ENCODE measurements at places on chromosomes 6 and 20.

- DNase-seq: no peak
Measured at GRCh38 chr6:22027040-22027725, 269.7 kb downstream of the PRL start.

GRCh38 chr6:100724696-100725095 is 156.4 kb downstream of the ASCC3 start:
- DNase-seq: no peak

DNA sequence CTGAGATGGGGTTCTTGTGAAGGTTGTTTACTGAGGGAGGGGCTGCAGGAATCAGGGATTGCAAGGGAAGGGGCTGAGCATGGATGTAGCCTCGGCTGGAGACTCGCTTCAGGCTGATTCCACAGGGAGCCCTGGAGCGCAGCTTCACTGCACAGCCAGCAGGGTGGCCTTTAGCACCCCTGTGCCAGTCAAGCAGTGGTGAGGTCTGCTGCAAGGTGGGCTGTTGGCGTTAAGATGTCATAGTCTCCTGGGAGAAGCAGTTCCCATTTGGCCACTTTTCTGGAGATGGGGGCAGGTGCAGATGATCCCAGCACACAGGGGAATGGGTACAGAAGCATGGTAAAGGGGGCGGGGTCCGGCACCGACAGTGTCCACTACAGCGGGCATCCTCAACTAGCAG is 126.3 kb downstream of the TOX2 start:
- DNase-seq: no peak

- no peak for DNase-seq
Measured at GRCh38 chr6:156279261-156279969, 497.8 kb upstream of the ARID1B start.

- DNase-seq: no peak
Measured at GRCh38 chr6:148761527-148762011, 14.7 kb downstream of the UST start.

DNA sequence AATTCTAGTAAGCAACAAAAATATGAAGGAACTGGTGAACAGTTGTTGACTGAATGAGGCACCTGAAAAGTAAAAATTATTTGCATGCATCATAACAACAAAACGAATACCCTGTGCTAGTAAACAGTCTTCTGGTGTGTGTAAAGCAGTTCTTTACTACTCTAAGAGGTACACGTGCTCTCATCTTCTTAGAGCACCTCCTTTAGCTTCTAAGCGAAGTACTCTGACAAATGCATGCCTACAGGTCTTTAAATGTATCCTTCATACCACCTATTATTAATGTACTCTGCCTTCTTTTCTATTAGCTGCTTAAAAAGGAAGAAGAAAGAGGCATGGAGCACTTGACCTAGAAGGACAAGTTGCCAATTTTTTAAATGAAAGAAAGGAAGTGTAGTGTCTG is 32.2 kb upstream of the MYB start:
- no peak for DNase-seq

GRCh38 chr6:170404697-170405096 is 98.1 kb downstream of the FAM120B start:
- no peak for DNase-seq

GRCh38 chr6:54071821-54072340 is 39.4 kb upstream of the MLIP start:
- DNase-seq: no peak

GRCh38 chr6:52251113-52251512 is 6.8 kb upstream of the IL17F start:
- no peak for DNase-seq

DNA sequence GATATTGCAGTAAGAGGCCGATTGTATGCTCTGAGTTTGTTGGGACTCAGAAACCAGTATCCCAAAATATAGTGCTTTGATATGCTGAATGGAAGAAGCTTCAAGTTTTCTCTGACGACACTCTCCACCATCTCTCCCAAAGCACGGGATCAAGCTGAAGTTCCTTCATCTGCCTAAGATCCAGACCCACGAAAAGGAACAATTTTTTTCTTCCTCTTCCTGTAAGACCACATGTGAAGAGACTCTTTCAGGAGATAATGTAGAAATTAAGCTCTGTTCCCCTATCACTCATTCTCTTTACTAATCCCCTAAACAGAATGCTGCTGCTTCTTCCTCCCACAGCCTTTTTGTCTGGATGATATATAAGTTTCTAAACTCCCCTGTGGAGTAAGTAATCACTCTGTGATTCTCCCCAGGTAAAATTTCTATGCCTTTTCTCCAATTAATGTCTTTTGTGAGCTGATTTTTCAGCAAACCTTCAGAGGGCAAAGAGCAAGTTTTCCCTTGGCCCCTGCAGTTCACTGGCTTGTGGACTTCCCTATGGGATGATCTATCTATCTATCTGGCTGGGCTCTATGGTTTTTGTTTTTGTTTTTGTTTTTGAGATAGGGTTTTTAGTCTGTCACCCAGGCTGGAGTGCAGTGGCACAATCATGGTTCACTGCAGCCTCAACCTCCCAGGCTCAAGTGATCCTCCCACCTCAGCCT is 13.5 kb upstream of the PNRC1 start:
- DNase-seq: no peak

GRCh38 chr6:105192707-105193465 is 13.1 kb upstream of the POPDC3 start:
- DNase-seq: no peak

GRCh38 chr6:122726649-122727048 is 52.9 kb upstream of the FABP7 start:
- no peak for DNase-seq

GRCh38 chr6:81787313-81788068 is 35.0 kb upstream of the TENT5A start:
- no peak for DNase-seq

- DNase-seq: no peak
Measured at GRCh38 chr6:157157258-157157657, 166.1 kb downstream of the TMEM242 start.

GRCh38 chr6:845566-845965 is 152.6 kb upstream of the EXOC2 start:
- DNase-seq: no peak

GRCh38 chr20:46991880-46992639 is 97.4 kb downstream of the EYA2 start:
- DNase-seq: no peak

DNA sequence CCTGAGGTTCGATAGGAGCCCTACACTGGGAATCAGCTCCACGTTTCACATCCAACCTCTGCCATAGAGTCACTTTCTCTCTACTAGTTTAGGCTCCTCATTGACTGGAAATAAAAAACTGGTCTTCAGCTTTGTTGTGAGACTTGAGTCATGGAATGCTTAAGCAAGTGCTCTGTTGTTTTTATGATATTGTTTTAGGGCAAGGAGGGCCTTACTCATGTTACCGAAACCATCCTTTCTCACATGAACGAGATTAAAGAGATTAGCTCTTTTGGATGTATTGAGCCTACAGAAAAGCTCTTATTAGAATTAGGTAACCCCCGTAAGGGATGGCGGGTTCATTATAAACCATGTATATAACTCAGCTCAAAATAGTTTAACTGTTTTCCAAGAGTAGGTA is 6.9 kb upstream of the MOCS1 start:
- DNase-seq: no peak

DNA sequence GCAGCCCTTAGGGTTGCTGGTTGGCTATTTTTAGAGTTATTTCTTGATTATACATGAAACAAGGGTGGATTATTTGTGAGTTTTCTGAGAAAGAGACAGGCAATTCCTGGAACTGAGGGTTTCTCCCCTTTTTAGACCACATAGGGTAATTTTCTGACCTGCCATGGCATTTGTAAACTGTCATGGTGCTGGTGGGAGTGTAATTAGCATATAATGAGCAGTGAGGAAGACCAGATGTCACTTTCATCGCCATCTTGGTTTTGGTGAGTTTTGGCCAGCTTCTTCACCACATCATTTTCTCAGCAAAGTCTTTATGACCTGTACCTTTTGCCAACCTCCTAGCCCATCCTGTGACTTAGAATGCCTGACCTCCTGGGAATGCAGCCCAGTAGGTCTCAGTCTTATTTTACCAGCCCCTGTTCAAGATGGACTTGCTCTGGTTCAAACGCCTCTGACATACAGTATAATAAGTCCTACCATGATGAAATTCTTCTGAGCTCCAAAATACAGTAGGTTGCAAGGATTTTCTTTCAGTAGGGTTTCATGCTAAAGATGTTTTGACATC is 117.1 kb downstream of the ISM1 start:
- no peak for DNase-seq

- DNase-seq: no peak
Measured at GRCh38 chr20:22626496-22626895, 42.1 kb upstream of the FOXA2 start.

DNA sequence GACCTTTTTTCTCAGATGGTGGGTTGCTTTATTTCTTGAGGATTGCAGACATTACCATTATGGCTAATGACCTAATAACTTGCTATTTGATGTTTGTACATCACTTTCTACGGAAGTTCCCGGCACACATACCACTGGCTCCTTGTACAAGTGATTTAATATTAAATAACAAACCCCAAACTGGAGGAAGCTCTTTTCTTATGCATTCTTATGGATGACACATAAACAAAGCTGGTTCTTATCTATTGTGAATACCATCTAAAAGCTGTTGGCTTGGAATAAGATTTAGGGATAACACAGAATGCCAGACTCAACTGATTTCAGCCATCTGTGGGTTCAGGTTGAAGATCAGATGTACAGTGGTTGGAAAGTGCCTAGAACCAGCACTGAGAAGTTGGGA is 272.6 kb downstream of the TSHZ2 start:
- DNase-seq: no peak

GRCh38 chr6:168712993-168713392 is 272.0 kb downstream of the SMOC2 start:
- no peak for DNase-seq

DNA sequence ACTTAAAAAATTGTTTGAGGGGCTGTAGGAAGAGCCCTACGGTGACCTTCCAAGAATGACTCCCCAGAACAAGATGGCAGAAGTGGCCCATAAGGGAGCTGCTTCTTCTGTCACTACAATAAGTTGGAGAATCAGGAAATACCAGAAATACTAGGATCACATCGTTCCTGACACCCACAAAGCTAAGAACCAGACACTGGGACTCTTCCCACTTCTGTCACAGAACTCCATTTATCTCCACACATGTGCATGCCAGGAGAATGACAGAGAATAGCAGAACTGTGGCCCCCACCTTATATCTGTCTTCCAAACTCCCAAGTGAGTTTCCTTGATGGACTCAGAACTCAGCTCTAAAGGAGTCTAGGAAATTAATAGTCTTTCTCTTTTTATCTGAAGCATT is 54.6 kb upstream of the UBR2 start:
- no peak for DNase-seq

DNA sequence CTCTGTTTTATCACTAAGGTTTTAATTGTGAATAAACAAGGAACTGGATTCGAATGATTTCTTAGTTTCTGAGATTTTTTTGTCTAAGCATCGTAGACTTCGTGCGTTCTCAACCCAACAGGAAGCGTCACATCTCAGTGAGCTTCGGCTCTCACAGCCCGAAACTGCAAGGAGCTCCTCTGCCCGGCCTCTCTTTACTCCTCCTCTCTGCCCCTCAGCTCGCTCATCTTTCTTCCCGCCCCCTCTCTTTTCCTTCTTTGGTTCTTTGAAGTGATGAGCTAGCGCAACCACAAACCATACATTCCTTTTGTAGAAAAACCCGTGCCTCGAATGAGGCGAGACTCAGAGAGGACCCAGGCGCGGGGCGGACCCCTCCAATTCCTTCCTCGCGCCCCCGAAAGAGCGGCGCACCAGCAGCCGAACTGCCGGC is 480 bp upstream of the NT5E start:
- no peak for DNase-seq

DNA sequence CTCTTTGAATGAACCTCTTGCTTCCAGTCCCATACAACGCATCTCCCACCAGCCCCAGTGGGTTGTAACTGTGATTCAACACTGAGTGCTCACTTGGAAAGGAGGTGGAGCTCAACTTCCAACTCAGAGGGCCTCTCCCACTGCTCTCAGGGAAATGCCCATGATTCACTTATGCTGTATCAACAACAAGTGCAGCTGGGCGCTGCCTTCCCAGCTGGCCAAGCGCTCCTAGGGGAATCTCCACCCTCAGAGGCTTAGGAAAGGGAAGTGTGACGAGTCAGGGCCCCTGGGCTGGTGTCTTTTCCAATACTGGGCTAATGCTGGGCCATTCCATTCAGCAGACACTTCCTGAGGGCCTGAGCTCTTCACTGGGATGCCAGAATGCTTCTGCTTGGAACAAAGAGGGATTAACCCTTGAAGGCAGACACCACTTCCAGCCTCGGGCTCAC is 8.1 kb upstream of the OCSTAMP start:
- no peak for DNase-seq
